ENCODE measurements at places on chromosomes 7 and 10.

DNA sequence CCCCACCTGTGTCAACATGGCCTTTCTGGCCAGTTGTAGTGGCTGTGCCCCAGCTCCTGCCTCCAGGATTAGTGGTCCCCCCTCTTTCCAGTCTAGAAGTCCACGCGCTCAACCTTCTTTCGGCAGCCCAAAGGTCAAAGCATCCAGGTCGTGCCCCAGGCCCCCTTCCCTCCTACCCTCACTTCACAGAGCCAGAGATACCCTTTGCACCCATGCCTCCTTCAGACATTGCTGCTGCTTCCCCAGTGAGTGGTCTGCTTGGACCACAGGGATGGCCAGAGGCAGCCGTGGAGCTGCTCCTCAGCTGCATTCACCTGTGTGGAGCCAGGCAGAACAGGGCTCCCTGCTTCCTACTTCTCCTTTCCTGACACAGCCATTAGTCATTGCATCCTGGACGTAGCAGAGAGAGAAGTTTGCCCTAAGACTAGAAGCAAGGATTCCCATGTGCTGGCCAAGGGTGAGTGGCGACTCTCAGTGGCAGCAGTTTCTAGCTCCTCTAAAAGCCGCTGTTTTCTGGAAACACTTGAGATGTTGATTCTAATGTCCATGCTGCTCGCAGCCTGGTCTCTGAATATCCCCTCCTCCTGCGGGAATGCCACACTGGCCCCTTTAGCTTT, 243.1 kb upstream of the SHH start:
- DNase-seq, result no peak

GRCh38 chr7:149385195-149385950, 75.5 kb downstream of the ZNF777 start:
- DNase-seq, result no peak

DNA sequence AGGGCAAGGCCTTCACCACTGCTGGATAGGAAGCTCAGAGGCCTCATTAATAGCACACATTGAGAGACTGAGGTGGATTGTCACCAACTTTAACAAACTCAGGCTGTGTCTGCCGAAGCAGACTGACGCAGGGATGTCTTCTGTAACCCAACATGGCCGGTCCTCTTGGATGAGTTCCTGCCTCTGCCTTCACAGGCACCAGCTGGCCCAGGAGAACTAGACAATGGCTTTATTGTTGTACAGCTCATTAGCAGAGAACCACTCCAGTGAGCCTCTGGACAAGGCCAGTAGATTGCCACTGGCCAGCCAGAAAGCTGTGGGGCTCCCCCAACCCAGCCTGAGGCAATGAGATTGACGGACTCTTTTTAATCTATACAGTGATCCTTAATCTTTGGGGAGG, 9.4 kb downstream of the NODAL start:
- no peak for DNase-seq

GRCh38 chr7:66751945-66752344, 11.4 kb downstream of the RABGEF1 start:
- no peak for DNase-seq

DNA sequence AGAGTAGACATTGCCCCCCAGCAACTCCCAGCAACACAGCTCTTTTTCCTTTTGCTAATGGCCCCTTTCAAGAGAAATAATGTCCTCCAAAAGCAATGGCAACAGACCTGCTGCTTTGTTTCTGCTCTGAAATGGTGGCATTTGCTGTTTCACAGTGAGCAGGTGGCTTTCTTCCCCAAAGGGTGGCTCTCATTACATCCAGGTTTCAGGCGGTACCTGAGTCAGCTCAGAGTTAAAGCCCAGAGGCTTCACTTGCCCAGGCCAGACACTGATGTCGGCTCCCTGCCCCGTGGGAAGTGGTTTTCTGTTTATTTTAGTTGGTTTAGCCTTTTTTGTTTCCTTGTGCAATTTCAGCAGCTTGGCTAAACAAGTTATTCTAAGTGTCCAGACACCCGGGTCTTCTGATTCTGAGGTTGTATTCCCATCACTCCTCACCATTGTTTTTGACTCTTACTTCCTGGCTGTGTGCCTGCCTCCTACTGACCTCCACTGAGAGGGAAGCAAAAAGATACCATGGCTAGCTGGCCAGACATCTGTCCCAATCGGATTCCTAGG, 7.8 kb upstream of the ATOH7 start:
- DNase-seq, result no peak

- no peak for DNase-seq
Observed at GRCh38 chr10:44850356-44850934, 60.7 kb upstream of the TMEM72 start.

DNA sequence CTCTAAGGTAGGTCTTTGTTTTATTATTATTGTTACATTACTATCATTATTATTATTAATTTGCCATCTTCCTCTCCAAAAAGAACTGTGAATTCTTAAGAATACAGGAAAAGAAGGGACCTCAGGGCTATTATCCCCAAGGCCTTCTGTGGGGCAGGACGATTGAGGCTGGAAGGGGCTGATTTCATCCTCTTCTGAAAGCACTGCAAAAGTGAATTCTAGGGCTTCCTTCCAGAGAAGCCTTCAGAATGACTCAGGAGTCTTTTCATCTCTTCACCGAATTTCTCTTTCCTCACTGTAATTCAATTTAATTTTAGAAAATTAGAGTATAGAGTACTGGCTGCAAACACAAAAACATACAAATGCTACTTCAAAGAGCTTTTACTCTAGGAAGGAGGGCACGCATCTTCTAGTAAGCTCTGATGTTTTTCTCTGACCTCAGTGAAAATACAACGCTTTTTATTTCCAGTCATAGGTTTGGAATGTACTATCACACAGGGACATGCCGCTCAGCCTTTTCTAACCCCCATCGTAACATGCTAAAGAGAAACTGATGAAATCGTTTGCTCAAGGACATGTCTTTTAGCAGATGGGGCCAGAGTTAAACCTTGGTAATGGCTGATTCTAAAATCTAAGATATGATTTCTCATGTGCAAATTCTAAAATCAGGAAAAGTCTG, 280.2 kb upstream of the PITRM1 start:
- no peak for DNase-seq
